Stimulated activated CD8-positive, alpha-beta memory T cell treated with anti-CD3 and anti-CD28 coated beads, Interleukin-4, amount 100 ng/mL, for 1 hour (primary cell): ENCODE measurements at places on chromosomes 1 and 21.

DNA sequence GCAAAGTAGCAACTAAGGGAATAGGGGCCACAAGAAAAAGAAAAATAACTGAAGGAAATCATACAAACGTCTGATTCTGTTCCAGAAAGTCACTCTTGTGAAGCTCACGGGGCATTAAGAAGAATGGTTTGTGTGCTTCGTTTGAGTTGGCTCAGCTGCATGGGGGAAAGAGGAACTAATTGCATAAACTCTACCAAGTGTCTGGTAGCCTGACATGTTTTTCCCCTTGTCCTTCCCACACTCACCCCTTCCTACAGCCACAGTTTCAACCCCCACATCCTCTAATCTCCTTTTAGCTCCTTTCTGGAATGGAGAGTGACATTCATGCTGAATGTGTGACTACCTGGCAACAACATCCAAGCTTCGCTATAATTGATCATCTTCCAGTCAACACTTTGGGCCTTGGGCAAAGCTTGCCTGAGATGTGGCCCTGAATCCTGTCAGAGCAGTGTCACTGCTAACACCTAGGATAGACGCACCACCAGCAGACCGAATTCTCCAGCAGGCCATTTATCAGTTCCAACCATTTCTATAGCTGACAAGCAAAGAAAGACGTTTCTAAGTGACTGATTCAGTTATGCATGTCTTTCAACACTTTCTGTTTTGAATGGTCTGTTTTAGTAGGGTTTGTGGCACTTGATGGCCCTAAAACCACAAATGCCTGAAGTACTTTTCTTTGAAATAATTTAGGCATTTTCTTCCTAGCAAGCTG is 439.6 kb downstream of the TTLL7 start:
- no peak for DNase-seq

- DNase-seq = no peak
Observed at GRCh38 chr1:44113095-44113609, 5.5 kb upstream of the KLF17 start.

GRCh38 chr1:202002507-202002906 is 7.9 kb upstream of the ELF3 start:
- no peak for DNase-seq

DNA sequence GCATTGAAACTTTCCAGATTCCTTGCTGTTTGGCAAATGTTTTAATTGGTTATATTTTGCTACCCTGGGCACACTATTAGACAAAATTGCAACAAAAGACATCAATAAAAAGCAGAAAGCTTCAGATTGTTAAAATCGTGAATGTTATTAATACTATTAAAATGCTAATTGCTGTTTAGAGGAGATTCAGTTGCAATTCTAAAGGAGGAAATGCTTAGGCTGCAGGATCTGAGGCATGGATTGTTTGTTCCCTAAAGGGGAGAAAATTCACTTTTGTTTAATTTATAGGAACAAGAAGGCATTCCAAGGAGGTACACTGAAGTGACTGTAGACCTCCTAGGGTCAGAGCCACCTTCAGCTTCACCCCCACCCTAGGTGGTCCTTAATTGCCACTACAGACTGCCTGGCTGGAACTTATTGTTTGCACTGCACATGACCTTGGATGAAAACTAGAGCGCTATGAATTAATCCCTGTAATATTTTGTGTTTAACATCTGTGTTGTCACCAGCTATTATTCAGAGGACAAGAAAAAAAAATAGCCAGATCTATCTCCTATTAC is 1266.9 kb upstream of the ADGRL2 start:
- DNase-seq = no peak

DNA sequence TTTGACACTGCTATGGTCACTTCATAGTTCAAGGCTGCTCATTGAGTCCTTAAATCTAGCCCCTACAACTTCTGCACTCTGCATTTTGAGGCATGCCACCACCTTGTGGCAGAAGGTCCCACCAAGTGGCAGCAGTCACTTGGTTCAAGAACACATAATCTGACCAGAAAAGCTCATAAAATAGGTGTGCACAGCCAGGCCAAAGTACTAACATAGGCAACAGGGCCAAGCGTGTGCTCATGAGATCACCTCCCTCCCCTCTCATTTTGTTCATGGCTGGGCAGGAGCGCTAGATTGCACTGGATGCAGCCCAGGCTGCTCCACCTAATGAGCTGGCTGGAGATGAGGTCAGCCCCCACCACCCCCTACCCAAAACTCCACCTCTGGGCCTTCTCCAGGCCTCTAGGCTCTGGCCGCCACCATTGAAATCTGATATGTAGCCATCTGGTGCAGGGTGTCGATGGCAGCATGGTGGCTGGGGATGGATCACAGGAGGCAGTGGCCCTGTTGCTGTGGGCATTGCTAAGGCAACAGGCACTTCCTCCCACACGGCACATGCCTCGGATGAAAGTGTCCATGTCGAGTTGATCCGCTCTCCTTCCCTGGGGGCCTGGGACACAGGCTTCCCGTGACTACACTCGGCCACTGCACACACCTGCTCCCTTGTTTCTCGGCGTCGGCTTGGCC is 193.2 kb downstream of the TRABD2B start:
- DNase-seq = no peak

DNA sequence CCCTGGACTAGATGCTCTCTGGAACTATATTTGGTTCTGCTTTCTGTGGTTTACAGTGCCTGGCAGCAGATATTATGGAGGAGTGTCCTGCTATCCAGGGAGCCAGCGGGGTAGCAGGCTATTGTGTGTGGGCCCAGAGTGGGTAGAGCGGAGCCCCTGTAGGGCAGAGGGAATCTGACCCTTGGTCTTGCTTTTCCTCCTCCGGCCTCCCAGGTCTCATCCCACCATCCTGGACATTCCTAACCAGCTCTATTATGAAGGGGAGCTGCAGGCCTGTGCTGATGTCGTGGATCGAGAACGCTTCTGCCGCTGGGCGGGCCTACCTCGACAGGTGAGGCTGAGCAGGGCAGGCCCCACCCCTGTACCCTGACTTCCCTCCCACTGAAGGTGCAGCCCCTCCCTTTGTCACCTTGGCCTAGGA is 9.1 kb downstream of the RHOC start:
- DNase-seq = no peak

DNA sequence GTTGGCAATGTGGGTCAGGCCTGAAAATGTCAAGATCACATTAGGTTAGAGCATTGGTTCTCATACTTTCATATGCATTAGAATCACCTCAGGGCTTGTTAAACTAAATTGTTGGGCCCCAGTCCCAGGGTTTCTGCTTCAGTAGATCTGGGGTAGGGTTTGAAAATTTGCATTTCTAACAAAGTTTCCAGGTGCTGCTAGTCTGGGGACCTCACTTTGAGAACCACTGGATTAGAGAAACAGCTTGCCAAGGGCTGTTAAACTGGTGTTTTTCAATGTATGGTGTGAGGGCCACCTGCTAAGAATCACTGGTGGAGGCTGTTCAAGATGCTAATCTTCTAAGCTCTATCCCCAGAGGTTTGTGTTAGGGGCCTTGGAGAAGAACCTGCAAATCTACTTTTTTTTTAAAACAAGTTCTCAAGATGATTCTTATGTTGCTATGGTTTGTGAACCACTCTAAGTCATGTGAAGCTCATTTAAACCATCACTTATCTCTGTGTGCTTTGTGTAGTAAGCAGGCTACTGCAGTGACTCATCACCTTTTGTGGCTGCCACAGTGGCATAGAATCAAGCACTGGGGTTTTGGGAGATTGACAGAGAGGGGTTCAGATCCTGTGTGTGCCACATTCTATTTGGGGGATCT is 152.2 kb downstream of the S1PR1 start:
- DNase-seq = no peak

DNA sequence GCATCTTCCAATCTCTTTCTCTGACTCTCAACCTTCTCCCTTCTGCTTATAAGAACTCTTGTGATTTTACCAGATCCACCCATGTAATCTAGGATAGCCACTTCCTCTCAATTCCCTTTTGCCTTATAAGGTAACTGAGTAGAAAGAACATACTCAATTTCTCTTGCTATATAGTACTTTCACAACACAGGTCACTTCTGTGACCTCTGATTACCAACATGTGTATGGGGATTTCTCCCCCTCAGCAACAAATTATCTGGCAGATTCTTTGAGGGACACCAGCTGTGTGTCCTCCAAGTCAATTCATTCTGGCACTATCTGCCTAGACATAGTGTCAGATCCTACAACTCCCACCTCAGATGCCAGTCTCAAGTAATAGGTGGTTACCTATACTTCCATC is 62.5 kb downstream of the IL23R start:
- no peak for DNase-seq

- DNase-seq = no peak
Observed at GRCh38 chr1:187237542-187237941, 408.8 kb downstream of the PLA2G4A start.

GRCh38 chr1:234975122-234975940 is 153.3 kb downstream of the TOMM20 start:
- no peak for DNase-seq

DNA sequence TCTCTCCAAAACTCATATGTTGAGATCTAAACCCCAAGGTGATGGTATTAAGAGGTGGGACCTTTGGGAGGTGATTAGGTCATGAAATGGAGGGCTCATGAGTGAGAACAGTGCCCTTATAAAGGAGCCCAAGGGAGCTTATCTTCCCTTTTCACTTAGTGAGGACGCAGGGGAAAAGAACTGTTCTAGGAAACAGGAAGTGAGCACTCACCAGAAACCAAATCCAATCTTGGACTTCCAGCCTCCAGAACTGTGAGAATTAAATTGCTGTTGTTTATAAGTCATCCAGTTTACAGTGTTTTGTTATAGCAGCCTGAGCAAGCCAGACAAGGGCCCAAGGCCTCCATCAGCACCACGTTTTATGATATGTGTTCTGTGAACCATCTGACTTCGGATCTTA is 60.3 kb upstream of the LRRC8D start:
- DNase-seq = no peak

GRCh38 chr1:38831731-38832369 is 27.7 kb downstream of the RRAGC start:
- no peak for DNase-seq

- DNase-seq = no peak
Observed at GRCh38 chr1:1210726-1211540, 3.0 kb downstream of the TNFRSF4 start.

DNA sequence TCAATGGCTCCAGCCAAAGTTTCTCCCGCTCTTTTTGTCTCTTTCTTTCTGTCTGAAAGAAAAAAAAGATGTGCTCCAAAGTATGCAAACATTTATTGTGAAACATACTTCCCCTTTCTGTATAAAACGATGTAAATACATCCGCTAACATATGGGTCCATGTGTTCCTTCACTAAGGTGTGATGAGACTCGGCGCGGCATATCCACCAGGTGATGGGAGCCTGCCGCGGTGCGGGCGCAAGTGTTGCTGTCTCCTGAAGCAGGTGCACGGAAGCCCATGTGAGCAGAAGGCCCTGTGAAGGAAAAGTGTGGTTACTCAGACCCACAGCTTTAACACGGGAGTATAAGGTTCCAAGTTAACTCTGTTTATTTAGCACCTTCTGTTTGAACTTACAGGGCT is 466.6 kb upstream of the C1orf87 start:
- no peak for DNase-seq

DNA sequence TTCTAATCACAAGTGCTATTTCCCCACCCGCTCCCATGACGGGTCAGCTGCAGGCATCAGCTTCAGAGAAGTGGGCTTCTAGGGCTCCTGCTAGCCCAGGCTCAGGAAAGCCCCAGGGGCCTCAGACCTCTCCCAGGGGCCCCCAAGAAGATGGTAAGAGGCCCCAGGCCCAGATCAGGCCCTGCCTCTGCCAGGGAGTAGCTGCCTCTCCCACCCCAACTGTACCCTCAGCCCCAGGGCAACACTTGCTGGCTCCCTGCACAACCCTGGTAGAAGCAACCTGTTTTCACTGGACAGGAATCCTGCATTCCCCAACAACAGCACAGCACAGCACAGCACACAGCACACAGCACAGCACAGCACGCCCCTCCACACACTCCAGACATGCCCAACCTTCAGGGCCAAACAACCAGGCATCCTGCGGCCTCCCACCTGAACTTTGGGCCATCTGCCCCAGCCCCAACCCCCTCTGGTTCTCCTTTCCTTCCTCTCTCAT is 6.5 kb downstream of the BLACAT1 start:
- no peak for DNase-seq

GRCh38 chr1:53766194-53766742 is 27.3 kb upstream of the GLIS1 start:
- DNase-seq = no peak

DNA sequence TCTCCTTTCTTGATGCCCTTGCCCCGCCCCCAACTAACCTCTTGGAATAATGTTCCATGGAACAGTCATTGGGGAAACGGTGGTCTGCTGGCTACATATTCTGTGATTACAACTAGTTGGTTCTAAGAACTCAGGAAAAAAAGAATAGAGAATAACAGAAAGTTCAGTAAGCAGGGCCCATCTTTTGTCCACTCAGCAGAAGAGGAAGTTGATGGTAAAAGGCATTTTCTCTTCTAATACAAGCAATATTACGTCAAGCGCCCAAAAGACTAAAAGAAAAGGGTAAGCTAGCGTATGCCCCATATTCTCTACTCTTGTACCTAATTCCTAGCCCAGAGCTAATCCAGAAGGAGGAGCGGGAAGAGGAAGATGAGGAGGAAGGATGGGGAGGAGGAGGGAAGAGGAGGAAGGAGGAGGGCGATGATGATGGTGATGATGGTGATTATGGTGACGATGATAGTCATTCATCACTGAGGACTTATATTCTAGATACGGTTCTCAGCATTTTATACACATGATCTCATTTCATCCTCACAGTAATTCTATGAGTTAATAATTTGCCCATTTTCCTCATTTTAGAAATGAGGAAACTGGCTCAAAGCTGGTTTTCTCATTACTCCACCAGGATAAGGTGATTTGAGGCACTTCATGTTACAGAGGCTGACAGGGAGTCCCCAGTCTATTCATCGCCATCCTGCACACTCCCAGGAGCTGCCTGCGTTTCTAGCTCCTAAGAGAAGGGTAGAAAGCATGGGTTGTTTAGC is 76.6 kb upstream of the EFHD2 start:
- no peak for DNase-seq

DNA sequence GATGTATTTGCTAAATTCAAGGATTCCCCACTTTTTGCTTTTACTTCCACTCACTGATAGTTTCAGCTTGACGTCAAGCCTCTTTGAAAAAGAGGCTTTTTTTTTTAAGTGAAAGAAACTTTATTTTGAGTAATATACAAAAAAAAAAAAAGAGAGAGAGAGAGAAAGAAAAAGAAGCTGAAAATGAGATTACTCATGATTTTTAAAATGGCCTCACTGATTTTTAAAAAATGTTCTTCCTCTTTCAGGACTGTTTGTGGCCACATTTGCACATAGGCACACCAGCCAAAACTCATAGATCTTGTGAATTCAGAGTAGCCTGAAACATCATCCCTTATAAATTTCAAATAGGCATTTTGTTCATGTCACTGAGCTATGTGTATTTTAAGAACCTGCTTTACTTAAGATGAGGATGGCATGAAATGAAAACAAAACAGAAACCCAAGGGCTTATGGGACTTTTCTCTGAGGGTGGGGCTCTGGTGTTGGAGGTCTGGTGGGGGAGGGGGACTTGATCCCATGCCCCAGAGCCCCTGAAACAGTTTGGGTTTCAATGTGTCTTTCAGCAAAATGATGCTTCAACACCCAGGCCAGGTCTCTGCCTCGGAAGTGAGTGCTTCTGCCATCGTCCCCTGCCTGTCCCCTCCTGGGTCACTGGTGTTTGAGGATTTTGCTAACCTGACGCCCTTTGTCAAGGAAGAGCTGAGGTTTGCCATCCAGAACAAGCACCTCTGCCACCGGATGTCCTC is 6.1 kb downstream of the ATF3 start:
- DNase-seq = no peak
